ENCODE measurements at places on chromosomes 3 and 15. TPM values are rescaled to one million over a fixed set of nuclear protein-coding genes. Genes with fewer than 3 reads are reported as not detected.

The ZMYND10 gene
- total RNA-seq, result 1.3 TPM

The TRIM71 gene
- total RNA-seq, result not detected

The USF3 gene
- total RNA-seq, result 2.8 TPM

The HGD gene
- total RNA-seq, result 17.6 TPM

The PPP1R14D gene
- 0.32 TPM for total RNA-seq

The BTLA gene
- not detected for total RNA-seq

The CLDN16 gene
- 0.06 TPM for total RNA-seq

The SNAP23 gene
- 18.0 TPM for total RNA-seq

The ARHGAP11A gene
- 64.5 TPM for total RNA-seq

The MOBP gene
- not detected for total RNA-seq

The CPA3 gene
- total RNA-seq, result not detected

The CLDN18 gene
- not detected for total RNA-seq

The IGSF11 gene
- 3.9 TPM for total RNA-seq

The ZXDC gene
- total RNA-seq, result 7.6 TPM

The P2RY12 gene
- total RNA-seq, result not detected

The CCDC39 gene
- not detected for total RNA-seq

The ITPKA gene
- 1.9 TPM for total RNA-seq

The TMC3 gene
- total RNA-seq, result not detected

The STXBP5L gene
- not detected for total RNA-seq

The PLIN1 gene
- not detected for total RNA-seq

The EEF1AKMT4 gene
- total RNA-seq, result 13.2 TPM

The SLC22A13 gene
- total RNA-seq, result not detected

The ATP13A5 gene
- total RNA-seq, result not detected

The GOLGA6L4 gene
- 0.74 TPM for total RNA-seq
